Cerebellar nuclear complex (tissue), 1 donor: ENCODE measurements at places on chromosomes 3 and 15.

DNA sequence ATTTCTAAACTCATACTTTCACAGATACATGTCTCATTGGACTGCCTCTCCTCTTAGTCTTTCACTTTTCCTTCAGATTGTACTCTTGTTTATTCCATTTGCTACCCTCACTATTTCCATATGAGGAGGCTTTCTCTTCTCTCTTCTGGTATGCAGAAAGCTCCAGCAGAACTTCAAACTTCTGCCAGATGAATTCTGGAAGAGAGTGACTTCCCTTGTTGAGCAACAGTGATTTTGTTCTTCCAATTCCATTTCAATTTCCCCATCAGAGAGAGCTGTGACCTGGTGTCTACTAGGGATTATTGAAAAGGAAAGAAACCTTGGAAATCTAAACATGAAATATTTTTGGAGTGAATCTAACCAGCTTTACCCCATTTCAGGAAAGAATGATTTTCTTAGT is 523.2 kb upstream of the ZNF717 start:
- DNase-seq: no peak

DNA sequence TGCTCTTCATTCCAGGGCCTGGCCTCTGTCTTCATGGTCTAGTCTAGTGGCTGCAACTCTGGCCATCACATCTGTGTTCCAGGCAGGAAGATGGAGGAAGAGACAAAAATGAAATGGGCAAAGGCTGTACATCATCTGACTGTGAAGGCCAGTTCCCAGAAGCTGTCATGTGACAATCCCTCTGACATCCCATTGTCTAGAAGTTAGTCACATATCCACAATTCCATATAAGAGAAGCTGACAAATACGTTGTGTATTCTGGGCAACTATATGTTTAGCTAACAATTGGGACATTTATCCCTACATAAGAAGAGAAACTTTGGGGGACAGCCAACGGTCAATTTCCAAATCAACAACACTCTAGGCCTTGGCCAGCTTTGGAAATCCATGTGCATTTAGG is 34.5 kb upstream of the C3orf70 start:
- DNase-seq: no peak

DNA sequence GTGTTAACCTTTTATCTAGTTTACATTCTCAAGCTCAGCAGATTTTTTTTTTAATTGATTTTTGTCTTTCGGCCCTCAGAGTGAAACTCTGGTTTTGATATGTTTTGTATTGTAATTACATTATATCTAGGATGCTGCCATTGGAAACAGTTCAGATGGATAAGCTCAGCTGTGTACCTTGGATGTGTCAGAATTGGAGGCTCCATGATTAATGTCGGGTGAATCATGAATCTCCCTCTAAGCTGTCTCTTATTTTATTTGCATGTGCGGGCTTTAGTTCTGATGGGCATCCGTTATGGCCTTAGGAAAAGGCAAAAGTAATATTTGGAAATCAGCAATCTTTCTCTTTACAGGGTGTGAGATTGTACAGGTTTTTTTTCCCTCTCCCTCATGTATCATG is 4.2 kb downstream of the PTPRG start:
- DNase-seq: no peak

DNA sequence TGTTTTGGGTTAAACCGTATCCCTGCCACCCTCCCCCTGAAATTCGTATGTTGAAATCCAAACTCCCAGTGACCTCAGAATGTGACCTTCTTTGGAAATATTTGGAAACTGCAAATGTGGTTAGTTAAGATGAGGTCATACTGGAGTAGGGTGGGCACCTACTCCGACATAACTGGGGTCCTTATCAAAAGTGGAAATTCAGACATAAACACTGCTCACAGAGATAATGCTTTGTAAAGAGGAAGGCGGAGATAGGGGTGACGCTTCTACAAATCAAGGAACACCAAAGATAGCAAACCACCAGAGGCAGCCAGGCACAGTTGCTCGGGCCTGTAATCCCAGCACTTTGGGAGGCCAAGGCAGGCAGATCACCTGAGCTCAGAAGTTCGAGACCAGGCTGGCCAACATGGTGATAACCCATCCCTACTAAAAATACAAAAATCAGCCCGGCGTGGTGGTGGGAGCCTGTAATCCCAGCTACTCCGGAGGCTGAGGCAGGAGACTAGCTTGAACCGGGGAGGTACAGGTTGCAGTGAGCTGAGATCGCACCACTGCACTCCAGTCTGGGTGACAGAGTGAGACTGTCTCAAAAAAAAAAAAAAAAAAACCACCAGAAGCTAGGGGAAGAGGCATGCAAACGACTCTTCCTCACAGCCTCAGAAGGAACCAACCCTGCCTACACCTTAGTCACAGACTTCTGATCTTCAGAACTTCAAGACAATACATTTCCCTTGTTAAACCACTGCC is 51.1 kb upstream of the CHD2 start:
- DNase-seq: no peak

GRCh38 chr3:129474984-129475804 is 35.2 kb downstream of the IFT122 start:
- no peak for DNase-seq

- DNase-seq: no peak
These were observed 179.3 kb downstream of the SMAD6 start for GRCh38 chr15:66881173-66881905.

GRCh38 chr3:102378216-102378615 is 56.6 kb upstream of the ZPLD1 start:
- DNase-seq: no peak

GRCh38 chr3:64489361-64490044 is 198.3 kb downstream of the ADAMTS9 start:
- DNase-seq: no peak

GRCh38 chr3:150180334-150180733 is 209.6 kb upstream of the PFN2 start:
- DNase-seq: no peak

- no peak for DNase-seq
These were observed 121.9 kb downstream of the NEO1 start for GRCh38 chr15:73174171-73174570.

DNA sequence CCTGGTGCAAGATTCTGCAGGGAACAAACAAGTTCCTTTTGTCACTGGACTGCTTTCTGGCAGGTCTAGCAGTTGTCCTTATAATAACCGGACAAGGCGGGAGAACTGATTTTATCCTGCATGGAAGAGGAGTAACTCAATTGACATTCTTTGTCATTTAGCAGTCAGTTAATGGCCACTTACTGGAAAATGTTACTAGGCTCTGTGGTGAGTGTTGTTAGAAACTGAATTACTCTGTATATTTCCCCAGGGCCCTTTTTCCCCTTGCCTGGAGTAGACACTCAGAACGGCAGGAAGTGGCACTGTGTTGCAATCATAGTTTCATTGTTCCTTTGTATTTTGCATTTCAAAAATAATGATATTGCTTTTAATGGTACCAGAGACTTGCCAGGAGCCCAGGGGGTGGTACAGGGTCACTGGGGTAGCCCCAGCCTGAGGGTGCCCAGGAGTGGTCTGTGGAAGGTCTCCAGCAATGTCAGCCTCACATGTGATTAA is 318.6 kb upstream of the LRRFIP2 start:
- DNase-seq: no peak

- no peak for DNase-seq
These were observed 19.0 kb downstream of the TM4SF4 start for GRCh38 chr3:149493315-149494021.

- DNase-seq: no peak
These were observed 166.9 kb downstream of the DCLK3 start for GRCh38 chr3:36597422-36597821.

DNA sequence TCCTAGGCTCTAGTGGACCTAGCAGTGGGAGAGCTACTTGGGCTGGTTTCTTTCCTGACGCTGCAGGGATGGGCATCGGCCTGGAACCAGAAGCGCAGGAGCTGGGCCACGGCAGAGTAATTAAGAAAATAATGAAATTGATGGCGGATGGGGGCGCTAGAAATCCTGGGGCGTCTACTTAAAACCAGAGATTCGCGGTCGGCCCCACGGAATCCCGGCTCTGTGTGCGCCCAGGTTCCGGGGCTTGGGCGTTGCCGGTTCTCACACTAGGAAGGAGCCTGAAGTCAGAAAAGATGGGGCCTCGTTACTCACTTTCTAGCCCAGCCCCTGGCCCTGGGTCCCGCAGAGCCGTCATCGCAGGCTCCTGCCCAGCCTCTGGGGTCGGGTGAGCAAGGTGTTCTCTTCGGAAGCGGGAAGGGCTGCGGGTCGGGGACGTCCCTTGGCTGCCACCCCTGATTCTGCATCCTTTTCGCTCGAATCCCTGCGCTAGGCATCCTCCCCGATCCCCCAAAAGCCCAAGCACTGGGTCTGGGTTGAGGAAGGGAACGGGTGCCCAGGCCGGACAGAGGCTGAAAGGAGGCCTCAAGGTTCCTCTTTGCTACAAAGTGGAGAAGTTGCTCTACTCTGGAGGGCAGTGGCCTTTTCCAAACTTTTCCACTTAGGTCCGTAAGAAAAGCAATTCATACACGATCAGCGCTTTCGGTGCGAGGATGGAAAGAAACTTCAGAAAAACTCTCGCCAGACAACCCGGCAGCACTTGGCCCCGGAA is 6.1 kb downstream of the SOX14 start:
- no peak for DNase-seq

GRCh38 chr15:67504056-67504455 is 16.9 kb upstream of the C15orf61 start:
- DNase-seq: no peak

- no peak for DNase-seq
These were observed 5.8 kb downstream of the MCM2 start for GRCh38 chr3:127604035-127604434.

DNA sequence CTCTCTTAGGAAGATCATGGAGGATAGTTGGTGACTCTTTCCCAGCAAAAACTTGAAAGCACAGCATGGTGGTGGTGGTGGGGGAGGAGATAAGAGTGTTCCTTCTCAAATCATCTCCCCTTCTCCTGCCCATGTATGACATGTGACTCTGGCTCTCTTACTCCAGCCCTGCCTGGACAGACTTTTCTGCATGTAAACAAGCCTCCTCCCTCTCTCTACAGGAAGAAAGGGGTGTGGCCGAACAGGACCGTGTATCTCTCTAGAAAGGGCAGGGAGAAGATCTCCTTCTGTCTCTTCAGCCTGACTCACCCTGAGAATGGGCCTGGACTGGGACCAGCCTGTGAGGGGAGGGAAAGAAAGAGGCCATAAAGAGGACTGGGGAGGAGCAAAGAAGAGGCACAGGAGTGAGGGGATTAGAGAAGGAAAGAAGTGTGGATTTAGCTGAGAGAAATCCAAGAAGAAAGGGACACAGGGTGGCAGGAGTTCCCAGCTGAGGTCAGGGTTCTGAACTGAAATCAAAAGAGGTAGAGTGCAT is 1.5 kb downstream of the CELF6 start:
- no peak for DNase-seq

DNA sequence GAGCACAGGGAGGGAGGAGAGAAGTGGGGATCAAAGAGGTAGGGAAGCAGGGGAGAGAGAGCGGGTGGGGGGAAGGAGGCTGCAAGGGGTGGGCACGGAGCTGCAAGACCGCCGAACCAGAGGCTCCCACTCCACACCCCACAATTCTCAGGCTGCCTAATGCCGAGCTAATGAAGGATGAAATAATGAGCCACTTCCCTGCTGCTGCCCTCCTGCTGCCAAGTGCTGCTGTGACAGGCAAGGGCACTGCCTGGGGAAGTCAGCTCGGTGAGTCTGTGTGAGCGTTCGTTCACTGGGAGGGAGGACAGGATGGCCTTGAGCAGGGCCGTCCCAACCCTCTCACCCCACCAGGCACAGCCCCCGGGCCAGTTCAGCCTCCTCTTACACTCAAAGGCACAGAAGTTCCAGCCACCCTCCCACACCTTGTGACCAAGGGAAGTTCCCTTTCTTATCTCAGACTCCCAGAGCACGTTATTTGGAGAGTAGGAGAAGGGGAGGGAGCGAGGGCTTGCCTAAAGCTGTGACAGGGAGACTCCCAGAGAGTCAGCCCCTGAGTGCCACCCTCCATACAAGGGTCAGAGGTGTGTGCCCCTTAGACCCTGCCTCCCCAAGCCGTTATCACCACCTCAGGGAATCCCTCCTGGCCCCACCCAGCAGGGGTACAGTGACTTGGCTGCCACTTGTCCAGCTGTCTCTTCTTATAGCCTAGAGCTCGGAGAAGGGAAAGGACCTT is 12.4 kb downstream of the GLYCTK start:
- DNase-seq: no peak
